Activated CD4-positive, alpha-beta T cell treated with anti-CD3 and anti-CD28 coated beads for 36 hours (primary cell): ENCODE measurements at places on chromosomes 16 and 17. TPM values are rescaled to one million over a fixed set of nuclear protein-coding genes. Genes with fewer than 3 reads are reported as not detected.

- no peak for DNase-seq
Measured at GRCh38 chr16:1481906-1482835, 6.6 kb downstream of the PTX4 start.

The HAP1 gene
- total RNA-seq: not detected

DNA sequence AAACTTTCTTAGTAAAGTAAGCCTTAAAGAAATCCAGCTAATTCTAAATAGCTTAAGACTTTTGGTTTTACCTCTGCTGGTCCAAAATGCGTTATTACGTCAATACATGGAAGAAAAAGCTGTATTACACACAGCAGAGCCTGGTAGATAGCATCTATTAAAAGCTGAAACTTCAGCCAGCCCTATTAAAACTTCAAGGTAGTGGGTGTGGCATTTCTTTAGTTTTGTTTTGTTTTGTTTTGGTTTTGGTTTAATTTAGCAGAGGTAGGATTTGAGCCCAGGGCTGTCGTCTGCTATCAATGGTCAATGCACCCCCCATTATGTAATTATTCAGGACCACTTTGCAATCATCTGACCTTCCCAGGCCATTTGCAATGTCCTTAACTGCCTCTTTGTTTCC is 318.4 kb upstream of the MAF start:
- DNase-seq: no peak

The GNPTG gene
- 17.4 TPM for total RNA-seq
